ENCODE measurements at places on chromosomes 4 and X. TPM values are rescaled to one million over a fixed set of nuclear protein-coding genes. Genes with fewer than 3 reads are reported as not detected.

NR0B1 gene
- 0.21 TPM for polyA plus RNA-seq

DNA sequence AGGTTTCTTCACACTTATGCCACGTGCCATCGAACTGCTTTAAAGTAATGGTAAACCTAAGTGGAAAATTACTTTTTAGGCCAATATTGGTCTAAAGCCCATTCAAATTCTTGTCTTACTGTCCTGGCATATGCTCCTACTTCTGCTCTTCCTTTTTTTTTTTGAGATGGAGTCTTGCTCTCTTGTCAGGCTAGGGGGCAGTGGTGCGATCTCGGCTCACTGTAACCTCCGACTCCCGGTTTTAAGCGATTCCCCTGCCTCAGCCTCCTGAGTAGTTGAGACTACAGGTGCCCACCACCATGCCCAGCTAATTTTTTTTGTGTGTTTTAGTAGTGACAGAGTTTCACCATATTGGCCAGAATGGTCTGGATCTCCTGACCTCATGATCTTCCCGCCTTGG lies 129.0 kb upstream of the TECRL start:
- no peaks in the 10 kb centered on the region for H3K36me3 ChIP-seq
- no peak for DNase-seq
- no peak overlapping the region for H3K4me3 ChIP-seq
- no peaks in the 10 kb centered on the region for H3K27me3 ChIP-seq
- H3K27ac ChIP-seq, result no peak overlapping the region
- H3K4me1 ChIP-seq, result no peaks in the 10 kb centered on the region

DNA sequence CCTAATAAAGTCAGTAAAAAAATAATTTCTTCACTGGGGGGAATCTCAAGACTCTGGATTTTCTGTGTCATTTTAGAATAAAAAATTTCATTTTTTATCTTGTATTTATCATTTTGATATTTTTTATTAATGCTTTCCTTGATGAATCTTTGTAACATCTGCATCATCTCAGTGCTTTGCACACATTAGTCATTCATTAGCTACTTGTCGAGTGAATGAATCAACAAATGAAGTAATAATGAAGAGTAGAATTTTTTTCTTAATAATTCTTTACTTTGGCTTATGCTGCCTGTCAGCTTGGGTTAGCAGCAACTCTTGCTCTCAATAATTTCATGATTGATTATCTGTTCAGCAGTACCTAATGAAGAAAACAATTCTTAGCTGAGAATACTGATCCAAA lies 530.8 kb downstream of the GRXCR1 start:
- H3K4me1 ChIP-seq, result no peaks in the 10 kb centered on the region
- no peaks in the 10 kb centered on the region for H3K36me3 ChIP-seq
- H3K4me3 ChIP-seq, result no peak overlapping the region
- no peak overlapping the region for H3K27ac ChIP-seq
- no peak for DNase-seq
- H3K27me3 ChIP-seq, result no peaks in the 10 kb centered on the region

DNA sequence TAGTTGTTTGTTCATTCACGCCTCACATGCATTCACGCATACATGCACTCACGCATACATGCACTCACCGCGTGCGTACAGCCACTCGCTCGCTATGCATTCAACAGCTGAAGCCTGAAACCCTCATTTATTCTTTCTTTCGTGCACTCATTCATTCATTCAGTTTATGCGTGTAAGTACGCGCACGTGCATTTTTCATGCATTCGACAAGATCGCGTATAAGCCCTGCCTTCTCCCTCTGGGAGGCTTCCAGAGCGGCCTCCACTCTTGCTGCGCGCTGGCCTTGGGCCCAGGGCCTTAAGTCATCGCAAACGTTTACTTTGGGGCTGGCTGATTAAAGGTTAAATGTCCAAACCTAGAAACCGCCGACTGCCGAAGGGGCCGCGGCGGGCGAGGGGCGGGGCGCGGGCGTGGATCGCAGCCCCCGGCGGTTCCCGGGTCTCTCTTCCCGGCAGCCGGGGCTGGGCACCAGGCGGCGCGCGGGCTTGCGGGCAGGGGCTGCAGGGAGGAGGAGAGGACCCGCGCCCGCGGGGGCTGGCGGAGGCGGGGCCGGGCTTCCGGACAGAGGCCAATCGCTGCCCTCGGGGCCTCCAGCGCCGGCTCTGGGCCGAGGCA lies at the start of gene GYG2:
TSS of gene GYG2 (plus strand) at position 587 of the 615 bp plus-strand sequence. CDS start 1,259 bp downstream, outside the sequence.
- no peaks in the 10 kb centered on the region for H3K27me3 ChIP-seq
- peak; percentile 37 for DNase-seq
- peak within 1 kb of the TSS; percentile 40 for H3K4me3 ChIP-seq
- H3K27ac ChIP-seq, result no peak within 1 kb of the TSS

RPS3A gene
- 4,115 TPM for polyA plus RNA-seq

- H3K27ac ChIP-seq, result no peak overlapping the region
- no peaks in the 10 kb centered on the region for H3K36me3 ChIP-seq
- no peaks in the 10 kb centered on the region for H3K4me1 ChIP-seq
Measured at GRCh38 chrX:151019856-151020255, 36.7 kb downstream of the HMGB3 start.

- no peak for DNase-seq
- no peak overlapping the region for H3K4me3 ChIP-seq
- no peaks in the 10 kb centered on the region for H3K36me3 ChIP-seq
- H3K27ac ChIP-seq, result no peak overlapping the region
- no peaks in the 10 kb centered on the region for H3K27me3 ChIP-seq
Measured at GRCh38 chr4:150683775-150684350, 101.9 kb downstream of the MAB21L2 start.

DNA sequence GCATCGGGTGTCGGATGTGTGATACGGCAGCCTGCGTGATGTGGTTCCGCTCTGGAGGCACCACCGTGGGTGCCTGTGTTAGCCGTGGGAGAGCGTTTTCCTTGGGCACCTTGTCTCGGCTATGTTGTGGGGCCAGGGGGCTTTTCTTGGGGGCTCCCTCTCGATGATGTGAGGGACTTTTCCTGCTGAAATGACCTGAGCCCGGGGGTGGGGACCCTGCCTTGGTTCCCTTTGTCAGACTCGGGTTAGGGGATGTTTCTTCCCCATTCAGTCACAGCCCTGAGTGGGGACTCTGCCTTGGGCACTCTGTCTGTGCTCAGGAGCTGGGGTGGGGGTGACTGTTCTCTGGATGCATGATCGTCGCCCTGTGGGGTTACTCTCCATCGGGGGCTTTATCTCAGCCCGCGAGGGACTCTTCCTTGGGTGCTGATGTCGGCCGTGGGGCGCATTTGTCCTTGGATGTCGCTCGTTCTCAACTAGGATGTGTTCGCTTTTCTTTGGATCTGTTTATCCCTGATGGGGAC lies 26.7 kb downstream of the CT45A3 start:
- no peak overlapping the region for H3K4me3 ChIP-seq
- H3K27me3 ChIP-seq, result no peaks in the 10 kb centered on the region
- H3K36me3 ChIP-seq, result no peaks in the 10 kb centered on the region
- H3K27ac ChIP-seq, result no peak overlapping the region
- H3K4me1 ChIP-seq, result no peaks in the 10 kb centered on the region

GRCh38 chr4:128601991-128602695 lies 207.4 kb upstream of the JADE1 start:
- H3K4me1 ChIP-seq, result peaks cover 22% of the 10 kb centered on the region
- no peak overlapping the region for H3K4me3 ChIP-seq
- no peaks in the 10 kb centered on the region for H3K27me3 ChIP-seq
- no peaks in the 10 kb centered on the region for H3K36me3 ChIP-seq

DNA sequence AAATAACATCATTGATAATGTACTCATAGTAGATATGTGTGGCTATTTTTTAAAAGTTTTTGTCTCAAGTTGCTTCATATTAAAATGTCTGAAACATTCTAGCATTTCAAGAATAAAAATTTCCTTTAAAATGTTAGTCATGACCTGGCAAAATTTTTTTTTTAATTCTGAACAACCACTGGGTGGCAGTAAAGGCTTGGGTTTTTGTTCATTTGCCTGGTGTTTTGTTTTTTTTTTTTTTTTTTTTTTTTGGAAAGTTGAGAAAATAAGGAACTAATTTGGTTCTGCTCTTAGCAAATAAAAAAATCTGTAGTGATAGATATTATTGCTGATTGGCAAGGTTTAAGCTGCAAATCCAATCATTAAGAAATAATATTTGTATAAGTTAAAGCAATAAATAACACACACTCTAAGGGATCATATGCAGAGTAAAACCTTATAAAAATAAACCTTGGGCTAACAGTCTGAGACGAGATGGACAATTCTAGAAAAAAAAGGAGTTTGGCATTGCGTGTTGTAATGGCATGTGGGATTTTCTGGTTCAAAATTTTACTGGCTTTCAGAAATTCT lies 81.4 kb downstream of the CEP44 start:
- no peak overlapping the region for H3K4me3 ChIP-seq
- H3K27me3 ChIP-seq, result no peaks in the 10 kb centered on the region
- DNase-seq, result peak; percentile 13
- H3K4me1 ChIP-seq, result no peaks in the 10 kb centered on the region
- H3K36me3 ChIP-seq, result no peaks in the 10 kb centered on the region

DCAF12L1 gene
- polyA plus RNA-seq, result 0.06 TPM

- H3K36me3 ChIP-seq, result no peaks in the 10 kb centered on the region
- H3K27ac ChIP-seq, result no peak overlapping the region
- no peaks in the 10 kb centered on the region for H3K27me3 ChIP-seq
- no peak overlapping the region for H3K4me3 ChIP-seq
- DNase-seq, result no peak
Measured at GRCh38 chrX:72073633-72074032, 58.1 kb downstream of the RTL5 start.

- H3K27ac ChIP-seq, result no peak overlapping the region
- no peak overlapping the region for H3K4me3 ChIP-seq
- DNase-seq, result no peak
- no peaks in the 10 kb centered on the region for H3K4me1 ChIP-seq
- no peaks in the 10 kb centered on the region for H3K36me3 ChIP-seq
- H3K27me3 ChIP-seq, result no peaks in the 10 kb centered on the region
Measured at GRCh38 chr4:44118971-44119680, 329.5 kb downstream of the KCTD8 start.

GRCh38 chrX:40018041-40018440 lies 79.7 kb downstream of the BCOR start:
- H3K36me3 ChIP-seq, result no peaks in the 10 kb centered on the region
- no peaks in the 10 kb centered on the region for H3K27me3 ChIP-seq
- no peaks in the 10 kb centered on the region for H3K4me1 ChIP-seq
- no peak overlapping the region for H3K27ac ChIP-seq

LRCH2 gene
- 3.9 TPM for polyA plus RNA-seq

DNA sequence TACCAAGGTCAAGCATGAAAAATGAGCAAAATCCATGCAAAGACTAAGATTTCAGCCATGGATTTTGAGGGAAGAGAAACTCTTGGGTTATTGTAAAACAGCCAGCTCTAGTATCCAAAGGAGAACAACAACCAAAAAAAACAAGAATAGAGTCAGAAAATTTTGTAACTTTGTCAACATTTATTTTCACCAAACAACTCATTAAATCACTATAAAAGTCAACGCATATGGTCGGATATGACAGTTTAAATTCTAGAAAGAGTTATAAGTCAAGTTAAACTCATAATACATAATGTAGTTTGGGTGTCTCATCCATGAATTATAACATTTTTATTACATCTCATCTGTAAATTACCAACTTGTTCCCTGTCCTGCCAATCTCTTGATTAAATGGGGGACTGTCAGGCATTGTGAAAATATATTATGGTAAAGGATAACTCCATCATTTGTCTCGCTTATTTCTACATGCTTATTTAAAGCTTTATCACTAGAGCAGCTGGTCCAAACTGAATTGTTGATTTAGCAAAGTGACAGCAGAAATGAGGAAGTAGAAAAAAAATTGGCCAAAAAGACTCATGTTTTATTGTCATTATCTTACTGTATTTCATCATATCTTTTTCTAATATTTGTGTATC lies 224.8 kb upstream of the NOCT start:
- no peak overlapping the region for H3K27ac ChIP-seq
- no peak overlapping the region for H3K4me3 ChIP-seq
- H3K4me1 ChIP-seq, result no peaks in the 10 kb centered on the region
- DNase-seq, result no peak

DNA sequence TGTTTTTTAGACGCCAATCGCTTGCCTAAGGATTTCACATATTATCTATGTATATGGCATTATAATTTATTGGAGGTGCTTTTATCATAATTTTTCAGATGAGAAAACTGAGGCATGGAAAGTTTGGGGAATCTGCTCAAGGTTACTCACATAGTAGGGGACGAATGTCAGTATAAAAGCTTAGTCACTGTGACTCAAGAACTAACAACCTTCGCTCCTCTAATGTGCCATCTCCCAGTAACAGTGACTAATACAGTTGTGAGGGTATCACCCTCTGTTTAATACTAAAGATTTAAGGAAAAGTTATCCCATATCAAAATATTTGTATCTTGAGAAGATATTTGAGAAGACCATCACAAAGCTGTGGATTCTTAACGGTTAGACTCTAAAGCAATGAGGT lies 353.1 kb upstream of the SPOCK3 start:
- H3K27ac ChIP-seq, result no peak overlapping the region
- DNase-seq, result no peak
- no peaks in the 10 kb centered on the region for H3K4me1 ChIP-seq
- no peaks in the 10 kb centered on the region for H3K27me3 ChIP-seq
- H3K4me3 ChIP-seq, result no peak overlapping the region

DNA sequence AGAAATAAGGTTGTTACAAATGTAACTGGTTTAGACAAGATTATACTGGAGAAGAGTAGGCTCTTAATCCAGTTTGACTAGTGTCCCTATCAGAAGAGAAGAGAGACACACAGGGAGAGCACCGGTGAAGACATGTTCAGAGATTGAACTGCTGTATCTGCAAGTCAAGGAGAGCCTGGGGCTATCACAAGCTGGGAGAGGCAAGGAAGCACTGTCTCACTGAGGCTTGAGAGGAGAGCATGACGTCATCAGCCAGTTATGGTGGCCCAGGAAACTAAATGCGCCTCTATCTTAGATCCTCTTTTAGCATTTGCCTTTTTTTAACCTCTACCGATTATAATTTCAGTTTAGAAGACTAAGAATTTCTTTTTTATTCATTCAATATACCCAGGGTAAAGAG lies 583.4 kb downstream of the TRAM1L1 start:
- H3K4me3 ChIP-seq, result no peak overlapping the region
- no peaks in the 10 kb centered on the region for H3K36me3 ChIP-seq
- no peaks in the 10 kb centered on the region for H3K4me1 ChIP-seq
- H3K27me3 ChIP-seq, result no peaks in the 10 kb centered on the region
- H3K27ac ChIP-seq, result no peak overlapping the region

DNA sequence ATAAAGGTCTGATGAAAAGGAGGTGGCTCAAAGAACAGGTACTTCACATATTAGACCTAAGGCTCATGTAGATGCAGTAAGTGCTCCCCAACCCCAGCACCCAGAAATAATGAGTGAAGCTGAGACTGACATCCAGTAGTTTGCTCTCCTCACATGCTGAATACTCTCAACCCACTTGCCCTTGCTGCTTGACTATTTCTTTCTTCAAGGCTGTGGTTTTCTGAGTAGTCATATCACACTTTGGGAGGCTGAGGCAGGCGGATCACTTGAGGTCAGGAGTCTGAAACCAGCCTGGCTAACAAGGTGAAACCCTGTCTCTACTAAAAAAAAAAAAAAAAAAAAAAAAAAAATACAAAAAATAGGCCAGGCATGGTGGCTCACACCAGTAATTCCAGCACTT lies 51.5 kb upstream of the PRPS1 start:
- no peaks in the 10 kb centered on the region for H3K27me3 ChIP-seq
- no peak overlapping the region for H3K27ac ChIP-seq
- H3K4me3 ChIP-seq, result no peak overlapping the region
- H3K4me1 ChIP-seq, result no peaks in the 10 kb centered on the region
- no peaks in the 10 kb centered on the region for H3K36me3 ChIP-seq

GAB3 gene
- 3.2 TPM for polyA plus RNA-seq

Data from large intestine (tissue), 12 donors.